Frontal cortex (tissue), 4 donors: ENCODE measurements at places on chromosomes 6 and 20. TPM values are rescaled to one million over a fixed set of nuclear protein-coding genes. Genes with fewer than 3 reads are reported as not detected.

EEF1E1 gene
- total RNA-seq = 23.2 TPM

SPEF1 gene
- 0.41 TPM for total RNA-seq

MAD2L1BP gene
- 25.3 TPM for total RNA-seq

ENPP5 gene
- 5.3 TPM for total RNA-seq

HLA-F gene
- total RNA-seq = 0.82 TPM

TCF15 gene
- under 0.01 TPM for total RNA-seq

NHSL1 gene
- 71.3 TPM for total RNA-seq

ASIP gene
- not detected for total RNA-seq

VARS1 gene
- 34.6 TPM for total RNA-seq

PTK6 gene
- not detected for total RNA-seq

HMGN3 gene
- 40.4 TPM for total RNA-seq

MEA1 gene
- 31.4 TPM for total RNA-seq
